Effector memory CD4-positive, alpha-beta T cell (primary cell): ENCODE measurements at places on chromosomes 7 and 10.

DNA sequence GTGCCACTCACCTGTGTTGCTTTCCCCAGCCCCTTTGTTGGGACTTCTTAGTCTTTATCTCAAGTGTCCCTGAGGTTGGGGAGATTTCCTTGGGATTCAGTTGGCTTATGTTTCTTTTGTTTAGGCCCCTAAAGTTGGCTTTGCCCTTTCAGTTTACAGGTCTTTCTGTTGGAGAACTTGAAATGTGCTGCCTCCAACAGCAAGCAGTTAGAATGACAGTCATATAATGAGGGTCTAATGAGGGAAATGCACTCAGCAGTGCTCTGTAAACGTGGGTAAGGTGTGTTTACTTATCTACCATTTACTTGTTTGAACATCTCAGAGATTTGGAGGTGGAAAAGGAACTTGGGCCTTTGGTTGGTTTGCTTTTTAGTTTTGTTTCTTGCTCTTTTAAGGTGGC, 191.4 kb upstream of the STK17A start:
- H3K4me3 ChIP-seq, result no peak overlapping the region
- H3K4me1 ChIP-seq, result no peaks in the 10 kb centered on the region
- no peaks in the 10 kb centered on the region for H3K36me3 ChIP-seq
- H3K27ac ChIP-seq, result no peak overlapping the region
- H3K27me3 ChIP-seq, result no peaks in the 10 kb centered on the region
- no peak for DNase-seq

DNA sequence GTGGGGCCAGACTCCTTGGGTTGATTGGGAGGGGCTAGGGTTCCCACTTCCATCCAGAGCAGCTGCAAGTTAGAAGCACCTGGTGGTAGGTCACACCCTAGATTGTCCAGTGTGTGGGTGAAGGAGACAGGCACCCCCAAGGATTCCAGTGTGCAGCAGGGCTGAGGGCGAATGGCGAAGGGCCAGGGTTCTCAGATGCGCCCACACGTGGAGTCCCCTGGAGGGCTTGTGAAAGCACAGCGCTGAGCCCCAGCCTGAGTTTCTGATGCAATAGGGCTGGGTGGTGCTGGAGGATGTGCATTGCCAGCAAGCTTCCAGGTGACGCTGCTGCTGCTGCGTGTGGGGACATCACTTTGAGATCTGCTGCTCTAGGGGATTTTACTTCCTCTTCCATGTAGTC, 25.4 kb downstream of the TBATA start:
- H3K36me3 ChIP-seq, result no peaks in the 10 kb centered on the region
- H3K27me3 ChIP-seq, result no peaks in the 10 kb centered on the region
- no peak overlapping the region for H3K4me3 ChIP-seq
- no peak overlapping the region for H3K27ac ChIP-seq

DNA sequence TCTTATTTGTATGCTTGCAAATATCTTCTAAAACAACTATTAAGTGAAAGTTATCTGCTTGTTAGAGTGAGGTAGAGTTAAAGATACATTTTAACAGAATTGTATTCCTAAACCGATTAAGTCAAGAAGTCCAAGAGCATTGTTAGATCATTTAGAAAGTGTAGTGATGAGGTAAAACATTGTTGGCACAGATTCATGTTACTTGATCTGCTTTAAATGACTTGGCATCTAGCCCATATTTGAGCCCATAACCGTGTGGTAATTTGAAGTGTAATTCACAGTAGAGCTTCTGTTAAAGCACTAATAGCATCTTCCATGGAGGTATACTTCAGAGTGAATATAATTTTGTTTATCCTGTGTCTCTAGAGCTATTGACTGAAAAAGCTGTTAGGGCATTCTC, 62.1 kb downstream of the PTEN start:
- H3K4me1 ChIP-seq, result no peaks in the 10 kb centered on the region
- no peak overlapping the region for H3K27ac ChIP-seq
- DNase-seq, result no peak

DNA sequence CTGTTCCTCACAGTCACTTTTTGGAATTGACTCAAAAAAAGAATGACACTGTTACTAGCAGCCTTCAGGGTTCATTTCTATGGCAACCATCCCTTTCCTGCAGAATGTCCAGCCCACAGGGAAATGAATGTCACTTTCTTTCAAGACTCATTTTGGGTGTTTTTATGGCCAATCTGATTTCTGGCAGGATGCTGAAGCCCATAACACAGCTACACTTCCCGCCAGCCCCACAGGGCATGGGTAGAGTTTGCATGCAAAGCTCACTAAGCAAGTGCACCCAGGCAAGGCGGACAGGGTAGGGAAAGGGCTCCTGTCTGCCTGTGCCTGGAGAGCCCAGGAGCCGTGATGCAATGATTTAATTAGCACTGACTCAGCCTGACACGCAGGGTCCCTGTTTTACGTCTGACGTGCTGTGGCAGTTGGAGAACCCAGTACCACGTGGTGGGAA, 26.1 kb upstream of the GPAM start:
- no peaks in the 10 kb centered on the region for H3K4me1 ChIP-seq
- DNase-seq, result no peak
- no peaks in the 10 kb centered on the region for H3K36me3 ChIP-seq
- no peak overlapping the region for H3K4me3 ChIP-seq
- no peak overlapping the region for H3K27ac ChIP-seq

DNA sequence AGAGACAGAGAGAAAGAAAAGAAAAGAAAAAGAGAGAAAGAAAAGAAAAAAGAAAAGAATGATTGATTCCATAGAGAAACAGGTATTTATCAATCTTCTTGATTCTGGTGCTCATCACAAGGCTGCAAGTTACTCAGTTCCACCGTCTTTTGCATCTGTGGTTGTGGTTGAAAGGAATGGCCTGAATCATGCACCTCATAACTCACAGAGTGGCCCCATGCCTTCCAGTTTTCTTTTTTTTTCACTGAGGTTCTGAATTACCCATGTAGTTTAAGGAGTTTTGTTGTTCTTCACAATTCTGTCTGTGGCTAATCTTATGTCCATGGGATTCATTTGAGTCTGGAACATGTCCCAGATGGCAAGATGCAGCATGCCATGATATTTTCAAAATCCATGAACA, 156.0 kb downstream of the ZNF33B start:
- H3K27me3 ChIP-seq, result no peaks in the 10 kb centered on the region
- no peak for DNase-seq
- no peak overlapping the region for H3K4me3 ChIP-seq
- no peak overlapping the region for H3K27ac ChIP-seq
- H3K36me3 ChIP-seq, result no peaks in the 10 kb centered on the region
- H3K4me1 ChIP-seq, result no peaks in the 10 kb centered on the region

DNA sequence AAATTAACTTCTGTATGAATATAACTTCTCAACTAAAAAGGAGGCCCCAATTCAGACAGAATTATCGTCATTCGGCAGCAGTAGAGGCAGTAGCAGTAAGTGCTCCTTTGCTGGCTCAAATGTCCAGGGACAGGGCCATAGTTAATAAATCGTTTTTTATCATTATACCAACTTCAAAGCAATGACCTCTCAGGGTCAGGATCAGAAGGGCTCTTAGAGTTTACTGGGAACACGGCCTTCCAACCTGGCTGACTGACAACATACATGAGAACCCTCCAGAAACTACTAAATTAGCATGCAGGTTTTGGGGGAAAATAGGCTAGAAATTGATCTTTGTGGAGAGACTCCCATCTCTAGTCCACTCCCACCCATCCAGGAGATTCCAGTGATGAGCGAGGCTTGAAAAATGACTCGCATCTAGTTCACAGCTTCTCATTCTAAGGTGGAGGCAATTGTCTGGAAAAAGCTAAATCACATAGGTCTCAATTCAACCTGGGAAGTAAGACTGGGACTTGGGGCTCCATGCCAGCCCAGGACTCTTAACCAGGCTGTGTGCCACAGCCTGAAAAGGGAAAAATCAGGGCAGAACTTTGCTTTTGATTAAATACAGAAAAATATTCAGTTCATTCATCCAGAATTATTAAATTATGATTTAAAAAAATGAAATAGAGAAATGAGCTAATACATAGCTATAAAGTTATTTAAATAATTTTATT, 84.6 kb downstream of the ABLIM1 start:
- no peak overlapping the region for H3K27ac ChIP-seq
- no peaks in the 10 kb centered on the region for H3K27me3 ChIP-seq
- H3K4me3 ChIP-seq, result no peak overlapping the region
- DNase-seq, result no peak
- no peaks in the 10 kb centered on the region for H3K4me1 ChIP-seq
- no peaks in the 10 kb centered on the region for H3K36me3 ChIP-seq

- no peaks in the 10 kb centered on the region for H3K36me3 ChIP-seq
- H3K27me3 ChIP-seq, result no peaks in the 10 kb centered on the region
- H3K4me3 ChIP-seq, result no peak overlapping the region
- H3K4me1 ChIP-seq, result no peaks in the 10 kb centered on the region
- no peak for DNase-seq
These were observed 139.7 kb downstream of the TMEM26 start for GRCh38 chr10:61313460-61313859.

DNA sequence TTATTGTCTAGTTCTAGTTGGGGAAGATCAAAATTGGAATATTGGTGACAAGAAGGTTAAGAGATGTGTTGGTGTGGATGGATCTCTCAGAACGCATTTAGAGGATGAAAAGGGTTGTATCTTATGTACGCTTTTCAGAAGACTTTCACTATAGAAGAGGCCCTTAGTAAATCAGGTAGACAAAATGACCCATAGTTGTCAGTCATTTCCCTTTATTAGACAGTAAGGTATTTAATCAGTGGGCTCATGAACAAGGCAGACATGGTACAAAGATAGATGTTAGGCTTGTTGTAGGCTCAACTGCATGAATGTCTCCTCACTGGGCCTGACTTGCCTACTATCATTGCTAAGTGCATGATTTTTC, 359.2 kb downstream of the PHF14 start:
- H3K27me3 ChIP-seq, result no peaks in the 10 kb centered on the region
- H3K4me3 ChIP-seq, result no peak overlapping the region
- DNase-seq, result no peak
- no peaks in the 10 kb centered on the region for H3K36me3 ChIP-seq
- no peak overlapping the region for H3K27ac ChIP-seq

DNA sequence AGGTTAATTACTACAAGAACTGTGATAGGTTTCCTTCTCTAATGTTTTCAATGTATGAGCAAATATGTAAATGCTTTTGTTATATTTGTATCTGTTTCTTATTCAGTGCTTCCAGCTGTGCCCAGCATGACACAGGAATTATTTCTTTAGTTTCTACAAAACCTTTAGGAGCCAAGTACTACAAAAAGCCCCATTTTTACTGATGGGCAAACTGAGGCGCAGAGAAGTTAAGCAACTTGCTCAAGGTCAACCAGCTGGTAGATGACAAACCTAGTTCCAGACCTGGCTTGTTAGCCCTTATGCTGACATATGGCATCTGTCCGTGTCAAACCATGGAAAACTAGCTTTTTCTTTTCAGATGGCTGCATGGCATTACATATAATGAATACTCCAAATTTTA, 134.6 kb downstream of the JAZF1 start:
- no peak overlapping the region for H3K27ac ChIP-seq
- no peaks in the 10 kb centered on the region for H3K27me3 ChIP-seq
- no peaks in the 10 kb centered on the region for H3K4me1 ChIP-seq
- H3K4me3 ChIP-seq, result no peak overlapping the region
- DNase-seq, result no peak

DNA sequence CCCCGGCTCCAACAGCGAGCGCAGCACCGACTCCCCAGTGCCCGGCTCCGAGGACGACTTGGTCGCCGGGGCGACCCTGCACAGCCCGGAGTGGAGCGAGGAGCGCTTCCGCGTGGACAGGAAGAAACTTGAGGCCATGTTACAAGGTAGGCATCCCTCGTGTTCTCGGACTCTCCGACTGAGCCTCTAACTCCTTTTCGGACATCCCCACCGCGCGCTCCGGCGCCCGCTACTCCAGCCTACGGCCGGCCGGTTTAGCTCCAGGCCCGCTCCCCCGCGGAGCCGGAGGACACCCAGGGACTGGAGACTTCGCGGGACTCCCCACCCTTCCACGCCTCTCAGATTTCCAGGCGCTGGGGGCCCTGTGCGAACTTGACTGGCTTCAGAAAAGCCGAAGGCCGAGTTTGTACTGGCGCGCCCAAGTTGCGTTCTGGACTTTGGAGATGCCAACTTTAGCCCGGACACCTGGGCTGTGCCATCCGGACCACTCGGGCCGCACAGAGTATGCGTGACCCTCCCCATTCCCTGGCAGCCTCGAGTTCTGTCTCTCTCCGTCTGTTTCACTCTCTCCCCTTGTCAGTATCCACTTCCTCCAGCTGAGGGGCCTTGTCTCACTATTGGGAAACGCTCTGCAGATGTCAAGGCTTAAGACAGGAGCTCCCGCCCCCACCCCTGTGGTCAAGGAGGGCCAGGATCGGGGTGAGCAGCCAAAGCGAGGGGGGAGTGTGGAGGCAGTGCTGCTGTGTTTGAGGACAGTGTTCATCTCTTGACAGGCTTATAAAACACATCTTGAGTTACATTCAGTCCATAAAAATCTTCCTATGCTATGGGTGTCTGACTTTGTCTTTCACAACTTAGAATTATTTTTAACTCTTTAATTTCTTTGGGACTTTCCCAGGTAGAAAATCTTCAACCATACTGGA, 777 bp downstream of the BICC1 start:
- H3K36me3 ChIP-seq, result no peaks in the 10 kb centered on the region
- H3K4me1 ChIP-seq, result no peaks in the 10 kb centered on the region
- no peak for DNase-seq

DNA sequence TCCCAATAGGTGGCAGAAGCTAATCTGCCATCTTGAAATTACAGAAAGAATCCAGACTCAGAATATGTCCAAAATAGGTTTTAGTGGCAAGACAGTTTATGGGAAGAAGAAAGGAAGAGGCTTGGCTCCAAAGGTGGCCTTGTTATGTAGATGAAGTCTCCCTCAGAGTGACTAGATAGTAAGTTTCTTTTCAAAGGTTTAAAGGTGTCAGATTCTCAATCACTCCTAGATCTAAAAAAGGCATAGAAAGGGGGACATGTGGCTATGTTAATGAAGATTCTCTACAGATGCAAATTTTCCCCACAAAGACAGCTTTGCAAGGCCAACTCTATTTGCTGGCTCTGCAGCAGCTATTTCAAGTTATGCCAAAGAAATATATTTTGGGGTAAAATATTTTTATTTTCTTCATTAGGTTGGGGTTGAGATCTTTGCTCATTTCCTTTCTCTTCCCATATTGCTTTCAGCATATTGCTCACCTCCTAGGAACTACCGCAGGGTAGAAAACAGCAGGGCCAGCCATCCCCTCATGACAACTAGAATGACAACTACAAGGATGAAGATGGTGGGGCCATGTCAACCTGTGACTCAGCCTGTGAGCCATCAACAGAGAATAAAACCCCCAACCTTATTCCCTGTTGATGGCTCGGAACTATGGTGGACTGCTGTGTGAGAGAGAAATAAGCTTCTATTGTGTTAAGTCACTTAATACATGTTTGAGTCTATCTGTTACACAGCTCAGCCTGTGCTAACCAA, 274.0 kb upstream of the GALNT17 start:
- no peak overlapping the region for H3K4me3 ChIP-seq
- no peak overlapping the region for H3K27ac ChIP-seq
- no peaks in the 10 kb centered on the region for H3K27me3 ChIP-seq
- H3K36me3 ChIP-seq, result no peaks in the 10 kb centered on the region
- H3K4me1 ChIP-seq, result no peaks in the 10 kb centered on the region
- DNase-seq, result no peak

DNA sequence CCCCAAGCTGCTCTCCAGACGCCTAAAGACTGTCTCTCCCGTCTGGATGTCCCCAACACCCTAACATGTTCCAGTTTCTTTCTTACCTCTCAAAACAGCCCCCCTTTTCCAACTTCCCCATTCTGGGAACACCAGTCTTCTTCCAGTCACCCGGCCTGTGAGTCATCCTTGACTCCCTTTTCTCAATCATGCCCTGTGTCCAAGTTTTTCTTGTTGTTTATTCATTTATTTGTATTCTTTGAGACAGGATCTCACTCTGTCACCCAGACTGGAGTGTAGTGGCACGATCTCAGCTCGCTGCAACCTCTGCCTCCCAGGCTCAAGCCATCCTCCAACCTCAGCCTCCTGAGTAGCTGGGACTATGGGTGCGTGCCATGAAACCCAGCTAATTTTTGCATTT, 15.6 kb downstream of the SNX10 start:
- DNase-seq, result no peak
- H3K4me1 ChIP-seq, result peaks cover 4% of the 10 kb centered on the region
- no peaks in the 10 kb centered on the region for H3K27me3 ChIP-seq
- H3K27ac ChIP-seq, result no peak overlapping the region
